Activated T-cell treated with anti-CD3 and anti-CD28 coated beads for 48 hours (primary cell): ENCODE measurements at places on chromosomes 4 and X.

- no peak for DNase-seq
Measured at GRCh38 chrX:42437211-42437610, 340.8 kb downstream of the PPP1R2C start.

GRCh38 chr4:109009909-109010308 lies 247.1 kb upstream of the ETNPPL start:
- no peak for DNase-seq

DNA sequence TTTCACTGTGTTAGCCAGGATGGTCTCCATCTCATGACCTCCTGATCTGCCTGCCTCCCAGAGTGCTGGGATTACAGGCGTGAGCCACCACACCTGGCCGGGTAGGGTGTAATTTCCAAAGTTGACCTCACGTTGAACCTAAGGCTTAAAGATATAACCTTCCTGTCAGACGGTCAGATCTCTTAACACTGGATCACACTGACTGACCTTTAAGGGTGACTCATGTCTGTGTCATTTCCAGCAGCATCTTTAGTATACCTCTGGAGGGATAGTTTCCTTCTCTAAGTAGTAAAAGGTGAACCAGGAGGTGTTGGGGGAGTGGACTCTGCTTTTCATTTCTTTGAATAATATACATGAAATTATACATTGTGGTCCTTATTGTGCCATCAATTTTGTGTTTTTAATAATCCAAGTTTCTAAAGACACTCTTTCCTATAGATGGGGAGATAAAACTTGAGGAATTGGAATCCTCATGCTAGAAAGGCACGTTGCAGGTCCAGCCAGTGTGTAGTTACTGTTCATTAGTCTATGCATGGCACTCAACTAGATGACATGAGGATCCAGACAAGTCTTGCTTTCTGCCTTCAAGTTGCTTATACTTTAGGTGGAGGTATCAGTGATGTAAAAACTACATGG lies 45.7 kb downstream of the ARHGAP10 start:
- DNase-seq = no peak

- DNase-seq = no peak
Measured at GRCh38 chr4:156896527-156896926, 75.1 kb downstream of the PDGFC start.

DNA sequence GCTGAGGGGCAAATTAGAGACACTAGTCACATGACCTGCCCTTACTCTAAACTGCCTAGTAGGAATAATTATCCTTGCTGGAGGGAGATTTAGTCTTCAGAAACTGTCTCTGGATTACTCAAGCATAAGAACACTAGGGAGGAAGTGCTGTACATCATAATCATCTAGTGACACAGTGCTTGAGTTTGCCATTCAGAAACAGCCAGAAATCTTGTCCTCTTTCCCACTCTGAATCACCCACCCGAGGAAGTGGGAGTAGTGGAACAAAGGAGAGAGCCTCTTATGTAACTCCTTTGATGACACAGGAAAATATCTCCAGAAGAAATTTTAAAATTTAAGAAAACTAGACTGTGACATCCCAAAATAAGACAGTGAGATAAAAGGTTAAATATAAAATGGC lies 69.3 kb upstream of the PCDH19 start:
- no peak for DNase-seq
